ENCODE measurements at places on chromosomes 4 and X. TPM values are rescaled to one million over a fixed set of nuclear protein-coding genes. Genes with fewer than 3 reads are reported as not detected.

DNA sequence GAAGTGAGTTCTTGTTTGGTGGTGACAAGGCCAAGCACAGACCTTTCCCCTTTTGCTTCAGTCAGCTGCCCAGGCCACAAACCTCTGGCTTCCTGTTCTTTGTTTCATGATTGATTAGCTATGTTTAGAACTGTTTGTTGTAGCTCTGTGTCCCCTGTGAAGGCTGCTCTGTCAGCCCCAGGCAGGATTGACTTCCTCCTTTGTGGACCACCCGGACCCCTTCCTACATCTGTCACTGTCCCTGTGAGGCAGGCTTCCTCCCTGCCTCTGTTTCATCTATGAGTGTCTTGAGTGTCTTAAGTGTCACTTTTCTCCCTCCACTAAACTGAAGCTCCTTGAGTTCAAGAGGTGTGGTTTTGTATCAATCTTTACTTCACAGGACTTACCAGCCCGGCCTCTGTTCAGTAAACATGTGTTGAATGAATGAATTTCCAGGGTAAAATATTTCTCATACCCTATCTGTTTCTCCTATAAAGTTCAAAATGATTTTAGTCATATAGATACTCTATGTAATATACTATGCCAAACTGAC lies 83.5 kb downstream of the ZNF674 start:
- DNase-seq: no peak

DNA sequence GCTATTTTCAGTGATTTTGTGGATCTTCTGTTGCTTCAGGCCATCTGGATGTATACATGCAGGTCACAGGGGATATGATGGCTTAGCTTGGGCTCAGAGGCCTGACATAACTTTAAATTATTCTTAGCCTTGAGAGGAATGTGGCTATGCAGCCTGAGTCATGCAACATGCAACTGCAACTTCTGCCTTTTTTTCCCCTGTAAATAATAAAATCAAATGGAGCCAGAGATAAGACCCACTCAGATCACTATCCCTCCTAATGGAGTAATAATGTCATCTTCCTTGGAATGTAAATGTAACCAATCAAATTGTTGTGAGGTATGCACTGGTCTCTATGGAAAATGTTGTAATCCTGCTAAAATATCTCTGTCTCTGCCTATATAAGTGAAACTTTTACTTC lies 54.9 kb downstream of the MAGEB17 start:
- no peak for DNase-seq

- DNase-seq: no peak
Measured at GRCh38 chr4:185998791-185999190, 70.2 kb upstream of the TLR3 start.

DNA sequence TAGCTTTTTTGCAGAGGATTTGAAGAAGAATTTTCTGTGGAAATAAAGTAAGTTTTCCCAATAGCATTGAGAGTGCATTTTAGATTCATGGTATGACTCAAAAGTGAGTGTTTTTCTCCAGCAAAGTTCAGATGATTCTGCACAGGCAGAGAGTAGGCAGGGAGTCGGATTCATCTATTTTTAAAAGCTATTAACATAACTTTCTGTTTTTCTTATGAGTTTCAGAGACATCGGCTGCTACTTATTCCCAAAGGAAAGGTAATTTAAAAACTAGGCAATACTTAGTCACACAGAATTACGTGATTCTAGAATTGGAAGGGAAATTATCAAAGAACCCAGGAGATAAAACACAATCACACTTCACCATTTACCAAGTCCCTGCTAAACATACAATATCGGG lies 4.4 kb downstream of the CCDC110 start:
- no peak for DNase-seq

Gene CENPU
- 104 TPM for total RNA-seq

GRCh38 chr4:154158361-154159155 lies 333.0 kb downstream of the DCHS2 start:
- no peak for DNase-seq

- DNase-seq: no peak
Measured at GRCh38 chr4:14827111-14827510, 175.2 kb upstream of the CPEB2 start.

Gene MAGEB10
- total RNA-seq: not detected

GRCh38 chr4:7055990-7056325 lies 11.9 kb downstream of the GRPEL1 start:
- peak; percentile 41 for DNase-seq

DNA sequence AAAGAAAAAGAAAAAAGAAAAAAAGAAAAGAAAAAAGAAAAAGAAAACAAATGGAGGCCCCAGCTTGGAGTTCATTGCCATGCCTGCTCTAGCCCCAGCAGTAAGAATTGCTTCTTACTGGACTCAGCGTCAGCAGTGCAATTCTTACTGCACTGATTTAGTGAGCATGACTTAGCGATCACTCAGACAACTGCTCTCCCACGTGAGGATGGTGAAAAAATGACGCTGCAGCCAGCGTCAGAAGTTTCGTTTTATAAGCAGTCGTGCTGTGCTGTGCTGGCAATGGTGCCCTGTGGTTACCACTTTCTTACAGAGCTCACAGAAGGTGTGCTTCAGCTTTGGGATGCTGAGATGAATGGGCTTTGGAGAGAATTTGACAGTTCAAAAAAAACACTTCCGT lies 68.3 kb upstream of the DDX3X start:
- DNase-seq: no peak

GRCh38 chr4:172155838-172156345 lies 342.7 kb downstream of the GALNTL6 start:
- DNase-seq: no peak

Gene BBS7
- 31.7 TPM for total RNA-seq

- DNase-seq: no peak
Measured at GRCh38 chr4:12926189-12927066, 557.7 kb downstream of the RAB28 start.

Gene MND1
- total RNA-seq: 15.4 TPM

DNA sequence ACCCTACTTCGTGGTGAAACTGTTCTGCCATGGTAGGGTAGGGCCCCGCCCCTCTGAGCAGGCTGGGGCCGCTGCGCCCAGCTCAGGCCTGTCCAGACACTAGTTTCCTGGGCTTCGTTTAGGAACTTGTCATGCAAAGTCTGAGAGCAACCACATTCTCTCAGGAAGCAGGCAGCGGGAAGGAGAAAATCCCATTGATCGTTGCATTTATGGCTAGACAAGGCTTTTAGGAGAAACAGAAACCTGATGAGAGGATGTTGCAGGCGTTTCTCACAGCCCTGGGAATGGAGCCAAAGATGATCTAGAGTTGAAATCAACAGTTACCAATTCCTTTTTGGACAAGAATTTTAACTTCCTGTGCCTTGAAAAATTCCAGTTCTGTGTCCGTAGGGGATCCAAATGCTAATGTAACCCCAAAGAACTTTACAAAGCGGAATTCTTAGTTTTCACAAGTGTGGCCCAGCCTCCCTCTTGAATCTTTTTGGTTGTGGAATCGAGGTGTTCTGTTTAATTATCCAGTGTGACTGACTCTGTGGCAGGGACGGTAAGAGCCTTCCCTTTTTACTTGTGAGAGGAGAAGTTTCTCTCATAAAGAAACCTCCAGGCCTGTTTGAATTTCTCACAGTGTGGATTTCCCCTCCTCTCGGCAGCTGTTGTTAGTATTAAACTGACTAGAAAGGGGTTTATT lies 4.5 kb upstream of the CXCL9 start:
- peak; percentile 56 for DNase-seq
